ENCODE measurements at places on chromosomes 7 and 10. TPM values are rescaled to one million over a fixed set of nuclear protein-coding genes. Genes with fewer than 3 reads are reported as not detected.

- no peak for DNase-seq
Measured at GRCh38 chr10:44293306-44293778, 91.6 kb downstream of the CXCL12 start.

DNA sequence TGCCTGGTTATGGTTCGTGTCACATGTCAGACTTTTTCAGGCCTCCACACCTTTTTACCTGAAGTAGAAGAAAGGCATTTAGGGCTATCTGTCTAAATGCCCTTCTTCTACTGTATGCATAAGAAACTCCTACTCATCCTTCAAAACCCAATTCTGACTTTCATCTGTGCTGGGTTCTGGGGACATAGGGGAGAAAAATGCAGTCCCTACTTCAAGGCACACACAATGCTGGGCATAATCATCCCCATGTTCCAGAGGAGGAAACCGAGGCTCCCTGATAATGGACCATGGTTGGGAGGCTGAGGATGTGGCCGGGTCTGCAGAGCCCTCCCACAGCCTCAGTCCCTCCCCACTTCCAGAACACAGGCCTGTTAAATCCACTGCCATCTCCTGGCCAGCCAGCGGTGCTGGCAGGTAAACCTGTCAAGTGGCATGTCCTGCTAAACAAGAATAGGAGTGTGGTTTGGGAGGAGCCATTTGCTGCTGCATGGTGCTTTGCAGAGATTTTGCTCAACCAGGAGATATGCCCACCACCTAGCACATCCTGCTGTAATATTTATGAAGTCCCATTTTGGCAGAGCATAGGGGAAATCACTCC lies 32.0 kb downstream of the GRID1 start:
- no peak for DNase-seq

DNA sequence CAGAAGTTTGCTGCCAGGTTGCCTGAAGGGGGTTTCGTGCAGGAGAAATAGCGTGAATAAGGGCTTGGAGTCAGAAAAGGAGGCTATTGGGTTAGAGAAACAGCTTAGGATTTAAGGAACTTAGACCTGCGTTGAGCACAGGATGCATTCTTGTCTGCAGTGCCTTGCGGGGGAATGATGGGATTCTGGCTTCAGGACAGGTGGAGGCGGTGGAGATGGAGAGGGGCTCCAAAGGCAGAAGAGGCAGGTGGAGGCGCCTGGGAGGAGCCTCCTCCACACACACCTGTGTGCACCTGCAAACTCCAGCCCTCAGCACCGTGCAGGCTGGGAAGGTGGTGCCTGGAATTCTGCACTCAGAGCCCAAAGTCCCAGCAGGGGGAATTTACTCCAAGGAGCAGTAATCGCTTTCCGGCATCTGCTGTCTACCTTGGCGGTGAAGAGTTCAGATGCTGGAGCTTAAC lies 1.8 kb downstream of the CLIP2 start:
- DNase-seq = no peak

GRCh38 chr7:147081117-147081516 lies 964.5 kb downstream of the CNTNAP2 start:
- DNase-seq = no peak

- no peak for DNase-seq
Measured at GRCh38 chr10:131233611-131234258, 77.8 kb downstream of the TCERG1L start.

- DNase-seq = no peak
Measured at GRCh38 chr10:49278497-49278981, 20.4 kb upstream of the C10orf71 start.

Gene CTAGE4
- not detected for total RNA-seq

Gene CRHR2
- not detected for total RNA-seq

Data from T-helper 17 cell (primary cell).